KG1 (cell line): ENCODE measurements at places on chromosomes 7 and 10.

- DNase-seq = no peak
Observed at GRCh38 chr7:66379542-66380160, 174.5 kb downstream of the TPST1 start.

DNA sequence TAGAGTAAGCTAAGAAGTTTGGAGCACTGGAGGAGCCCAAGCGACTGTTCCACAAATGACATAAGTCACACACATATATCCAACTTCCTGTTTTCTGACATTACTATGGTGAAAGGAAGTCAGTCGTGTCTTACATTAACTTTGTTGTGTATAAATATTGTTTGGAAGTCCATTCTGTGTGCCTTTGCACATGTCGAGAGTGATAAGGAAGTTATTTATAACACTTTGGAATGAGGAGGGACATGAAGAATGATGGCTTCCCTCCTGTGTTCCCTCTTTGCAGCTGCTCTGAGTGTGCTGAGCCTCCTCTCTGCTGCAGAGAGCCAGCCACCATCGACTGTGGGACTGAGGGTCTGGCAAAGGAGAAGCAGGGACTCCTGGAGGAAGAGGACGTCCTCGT is 40.4 kb upstream of the MGMT start:
- no peak for DNase-seq

DNA sequence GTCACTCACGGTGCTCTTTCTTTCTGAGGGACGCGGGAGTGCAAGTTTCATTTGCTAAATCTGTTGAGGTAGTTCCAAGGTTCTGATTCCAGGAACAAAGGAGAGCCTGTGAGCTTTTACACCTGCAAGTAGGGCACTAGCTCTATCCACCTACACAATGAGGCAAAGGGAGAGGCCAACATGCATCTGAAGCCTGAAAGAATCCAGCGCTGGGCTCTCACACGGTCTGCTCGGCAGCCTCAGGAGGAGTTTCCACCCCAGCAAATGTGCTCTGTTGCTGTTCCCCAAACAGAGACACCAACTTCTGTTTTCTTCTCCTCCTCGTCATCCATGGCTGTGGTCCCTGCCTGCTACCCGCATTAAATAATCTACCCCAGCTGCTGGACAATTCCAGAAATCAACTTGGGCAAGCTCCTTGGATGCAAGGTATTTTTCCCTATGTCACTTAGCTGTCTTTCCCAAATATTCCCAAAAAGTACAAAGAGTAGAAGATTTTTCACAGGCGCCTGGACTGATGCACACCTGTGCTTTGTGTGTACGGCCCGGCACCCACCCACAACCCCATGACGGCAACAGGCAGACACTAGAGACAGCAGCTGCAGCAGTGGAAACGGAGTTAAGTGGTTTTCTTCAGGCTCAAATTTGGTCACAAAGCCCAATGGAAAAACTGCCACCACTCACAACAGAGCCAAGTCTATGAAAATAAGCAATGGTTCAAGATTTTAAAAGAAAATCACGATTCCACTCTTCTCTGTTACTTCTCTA is 176.8 kb downstream of the ZMYND11 start:
- no peak for DNase-seq

DNA sequence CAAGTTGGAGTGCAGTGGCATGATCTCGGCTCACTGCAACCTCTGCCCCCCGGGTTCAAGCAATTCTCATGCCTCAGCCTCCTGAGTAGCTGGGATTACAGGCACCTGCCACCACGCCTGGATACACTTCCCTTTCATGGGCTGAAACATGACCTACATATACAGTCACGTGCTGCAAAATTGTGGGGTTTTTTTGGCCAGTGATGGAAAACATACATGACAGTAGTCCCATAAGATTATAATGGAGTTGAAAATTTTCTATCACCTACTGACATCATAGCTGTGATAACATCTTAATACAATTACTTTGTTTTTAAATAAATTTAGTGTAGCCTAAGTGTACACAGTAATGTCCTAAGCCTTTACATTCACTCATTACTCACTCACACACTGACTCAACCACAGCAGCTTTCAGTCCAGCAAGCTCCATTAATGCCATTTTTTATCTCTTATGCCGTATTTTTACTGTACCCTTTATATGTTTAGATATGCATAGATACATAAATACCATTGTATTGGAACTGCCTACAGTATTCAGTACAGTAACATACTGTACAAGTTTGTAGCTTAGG is 79.9 kb upstream of the TMEM196 start:
- no peak for DNase-seq

- DNase-seq = no peak
Observed at GRCh38 chr10:88896372-88896993, 16.4 kb downstream of the STAMBPL1 start.

DNA sequence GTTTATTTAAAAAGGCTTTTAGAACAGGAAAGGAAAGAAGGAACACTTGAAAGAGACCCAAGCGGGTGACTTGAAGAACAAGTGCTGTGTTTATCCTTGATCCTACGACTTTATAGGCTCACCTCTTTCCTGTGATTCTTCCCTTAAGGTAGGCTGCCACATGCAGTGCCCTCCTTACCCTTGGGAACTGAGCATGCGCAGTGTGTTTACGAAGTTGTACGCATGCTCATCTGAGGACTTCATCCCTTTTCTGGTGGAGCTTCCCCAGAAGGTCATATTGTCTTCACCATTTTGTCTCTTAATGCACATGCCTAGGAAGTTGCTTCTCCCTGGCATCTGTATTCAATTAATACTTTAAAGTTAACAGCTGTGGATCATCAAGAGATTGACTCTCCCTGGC is 49.9 kb upstream of the VOPP1 start:
- no peak for DNase-seq

- DNase-seq = no peak
Observed at GRCh38 chr7:143416565-143417149, 8.0 kb upstream of the EPHA1 start.

DNA sequence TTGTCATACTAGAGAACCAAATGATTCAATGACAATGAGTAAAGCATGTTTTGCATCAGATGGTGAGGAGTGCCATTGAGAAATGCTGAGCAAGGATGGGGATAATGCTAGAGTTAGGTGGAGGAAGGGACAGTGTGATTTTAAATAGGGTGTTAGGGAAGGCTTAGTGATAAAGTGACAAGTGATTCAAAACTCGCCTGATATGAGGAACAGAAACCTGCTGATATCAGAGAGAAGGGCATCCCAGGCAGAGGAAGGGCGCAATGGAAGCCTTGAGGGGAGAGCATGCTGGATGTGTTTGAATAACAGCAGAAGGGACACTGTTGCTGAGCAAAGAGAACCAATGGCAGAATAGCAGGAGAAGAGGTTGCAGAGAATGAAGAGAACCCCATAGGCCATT is 196.2 kb downstream of the NRG3 start:
- no peak for DNase-seq

DNA sequence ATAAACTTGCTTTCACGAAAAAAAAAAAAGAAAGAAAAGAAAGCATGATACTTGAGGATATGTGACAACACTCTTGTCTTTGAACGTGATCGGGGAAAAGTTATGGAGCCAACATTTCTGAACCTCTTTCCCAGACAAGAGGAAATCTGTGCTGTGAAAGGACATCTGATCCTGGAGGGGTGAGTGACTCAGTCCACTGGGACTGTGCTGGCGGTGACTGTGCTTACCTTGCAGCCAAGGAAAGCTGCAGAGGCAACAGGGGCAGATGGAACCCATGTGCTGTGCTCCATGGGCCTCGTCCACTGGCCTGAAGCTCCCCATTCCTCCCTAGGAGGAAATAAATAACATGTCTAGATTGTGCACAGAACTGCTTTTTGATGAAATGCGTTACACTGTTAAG is 116.5 kb upstream of the RAB11FIP2 start:
- no peak for DNase-seq

DNA sequence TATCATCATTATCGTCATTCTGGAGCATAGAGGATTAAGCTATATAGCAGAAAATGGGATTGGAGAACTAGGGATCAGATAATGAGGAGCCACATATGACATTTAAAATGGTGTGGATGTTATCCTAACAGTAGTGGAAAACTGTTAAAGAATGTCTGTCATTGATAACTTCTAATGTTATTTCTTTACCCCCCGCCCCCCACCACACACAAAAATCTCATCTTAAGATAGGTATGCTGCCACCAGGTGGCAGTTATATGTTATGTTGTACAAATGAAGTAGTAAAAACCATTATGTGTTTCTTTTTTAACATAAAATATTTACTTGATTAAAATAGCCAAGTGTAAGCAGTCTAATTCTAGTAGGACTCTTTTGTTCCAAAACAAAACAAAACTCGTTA is 13.0 kb downstream of the AKAP9 start:
- DNase-seq = no peak

DNA sequence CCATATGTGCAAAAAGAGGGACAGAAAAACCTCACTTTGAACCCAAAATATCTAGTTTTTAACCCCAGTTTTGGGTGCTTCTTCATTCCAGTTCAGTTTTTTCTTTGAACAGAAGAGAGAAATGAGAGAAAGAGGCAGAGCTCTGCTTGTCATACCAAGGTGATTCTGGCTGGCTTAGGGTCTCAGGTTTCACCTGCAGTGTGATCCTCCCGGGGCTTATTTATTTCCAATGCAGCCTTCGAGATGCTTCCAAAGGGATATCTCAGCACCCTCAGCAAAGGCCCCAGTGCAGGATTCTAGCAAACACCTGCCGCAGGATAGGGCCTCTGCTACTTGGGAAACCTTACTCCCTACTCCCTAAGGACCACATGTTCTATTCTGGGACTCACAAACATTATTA is 131.3 kb downstream of the WDR11 start:
- no peak for DNase-seq

DNA sequence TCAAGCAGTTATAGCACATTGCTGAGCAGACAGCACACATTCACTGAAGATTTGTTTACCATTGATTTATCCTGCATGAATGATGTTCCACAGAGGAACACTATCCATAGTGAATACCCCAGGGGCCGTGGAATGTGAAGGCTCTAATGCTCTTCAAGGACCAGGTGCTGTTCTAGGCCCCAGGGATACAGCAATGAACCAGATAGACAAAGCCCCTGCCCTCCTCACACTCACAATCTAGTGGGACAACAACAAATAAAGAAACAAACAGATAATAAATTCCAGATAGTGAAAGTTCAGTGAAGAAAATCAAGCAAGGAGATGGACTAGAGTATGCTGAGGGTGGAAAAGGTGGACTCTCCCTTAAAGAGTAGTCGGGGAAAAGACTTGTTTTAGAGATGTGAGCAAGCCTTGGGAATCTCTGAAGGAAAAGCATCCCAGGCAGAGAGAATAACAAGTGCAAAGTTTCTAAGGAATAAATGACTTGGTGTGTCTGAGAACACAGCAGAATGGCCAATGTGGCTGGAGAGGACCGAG is 117.7 kb downstream of the CCDC71L start:
- no peak for DNase-seq

GRCh38 chr7:18684916-18685315 is 189.4 kb downstream of the HDAC9 start:
- no peak for DNase-seq

DNA sequence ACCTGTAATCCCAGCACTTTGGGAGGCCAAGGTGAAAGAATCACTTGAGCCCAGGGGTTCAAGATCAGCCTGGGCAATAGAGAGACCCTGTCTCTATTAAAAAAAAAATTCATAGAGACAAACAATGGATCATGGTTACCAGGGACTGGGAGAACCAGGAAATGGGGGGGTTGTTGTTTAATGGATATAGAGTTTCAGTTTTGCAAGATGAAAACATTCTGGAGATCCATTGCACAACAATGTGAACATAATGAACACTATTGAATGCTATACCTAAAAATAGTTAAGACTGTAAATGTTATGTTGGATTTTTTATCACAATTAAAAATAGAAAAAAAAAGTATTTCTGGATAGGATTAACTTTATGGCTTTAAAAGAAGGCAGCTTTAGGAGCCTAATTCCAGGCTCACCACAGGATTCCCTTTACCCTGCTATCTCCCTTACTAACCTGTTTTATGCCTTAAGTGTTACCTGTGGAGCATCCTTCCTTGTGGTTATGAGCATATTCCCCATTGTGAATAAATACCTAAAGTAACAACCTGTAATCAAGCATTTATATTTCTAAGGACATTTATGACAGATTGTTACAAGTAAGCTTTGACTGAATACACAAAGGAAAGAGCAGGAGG is 45.1 kb upstream of the SGCE start:
- no peak for DNase-seq

- no peak for DNase-seq
Observed at GRCh38 chr10:103064956-103065355, 128.1 kb downstream of the NT5C2 start.

DNA sequence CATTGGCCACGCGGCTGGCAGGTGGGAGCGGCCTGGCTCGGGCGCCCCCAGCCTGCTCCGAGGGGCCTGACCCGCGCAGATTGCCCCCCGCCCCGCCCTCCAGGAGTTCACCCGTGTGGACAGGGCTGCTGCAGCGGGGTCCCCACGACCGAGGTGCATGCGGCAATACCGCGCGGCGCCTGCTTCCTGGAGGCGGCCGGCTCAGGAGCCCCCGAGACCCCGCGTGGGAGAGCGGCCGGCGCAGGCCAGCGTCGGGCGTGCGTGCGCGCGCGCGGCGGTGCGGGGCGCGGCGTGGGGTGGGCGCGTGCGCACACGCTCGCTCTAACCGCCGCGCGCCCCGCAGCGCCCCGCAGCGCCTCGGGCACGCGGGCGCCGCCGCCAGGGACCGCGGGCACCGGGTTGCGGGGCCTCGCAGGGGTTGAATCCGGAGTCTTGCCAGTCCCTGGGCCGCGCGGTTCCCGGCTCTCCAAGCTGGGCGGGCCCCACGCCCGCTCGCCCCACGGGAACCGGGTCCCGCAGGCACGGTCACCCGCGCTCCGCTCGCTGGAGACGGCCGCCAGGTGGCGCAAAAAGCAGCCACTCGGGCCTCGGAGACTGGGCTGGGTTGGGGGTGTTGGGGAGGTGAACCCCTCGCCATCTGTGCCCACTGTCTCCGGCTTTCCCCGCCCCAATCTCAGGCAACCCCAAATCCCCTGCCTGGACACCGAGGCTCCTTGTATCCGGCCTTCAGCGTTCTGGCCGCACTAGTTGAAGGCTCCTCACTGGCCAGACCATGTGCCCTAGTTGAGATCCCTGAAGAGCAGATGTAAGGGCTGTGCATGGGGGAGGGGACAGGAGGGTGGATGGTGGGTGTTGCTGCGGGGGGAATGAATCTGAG is 1.3 kb upstream of the ACHE start:
- DNase-seq = no peak

DNA sequence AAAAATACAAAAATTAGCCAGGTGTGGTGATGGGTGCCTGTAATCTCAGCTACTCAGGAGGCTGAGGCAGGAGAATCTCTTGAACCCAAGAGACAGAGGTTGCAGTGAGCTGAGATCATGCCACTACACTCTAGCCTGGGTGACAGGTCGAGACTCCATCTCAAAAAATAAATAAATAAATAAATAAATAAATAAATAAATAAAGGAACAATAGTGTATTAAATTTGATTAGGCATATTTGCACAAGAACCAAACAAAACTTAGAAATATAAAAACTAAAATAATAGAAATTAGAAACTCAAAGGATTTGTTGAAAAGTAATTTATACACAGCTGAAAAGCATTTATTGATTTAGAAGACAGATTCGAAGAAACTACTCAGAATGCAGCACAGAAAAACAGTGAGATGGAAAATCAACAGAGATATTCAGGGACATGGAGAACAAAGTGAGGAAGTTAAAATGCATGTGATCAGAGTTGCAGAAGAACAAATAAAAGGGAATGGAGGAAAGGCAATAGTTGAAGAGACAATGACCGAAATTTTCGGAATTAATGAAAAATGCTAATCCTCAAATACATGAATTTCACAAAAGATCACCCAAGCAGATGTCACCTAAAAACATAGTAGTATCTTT is 17.7 kb downstream of the IFIT3 start:
- no peak for DNase-seq
